ENCODE measurements at places on chromosomes 7 and 10.

DNA sequence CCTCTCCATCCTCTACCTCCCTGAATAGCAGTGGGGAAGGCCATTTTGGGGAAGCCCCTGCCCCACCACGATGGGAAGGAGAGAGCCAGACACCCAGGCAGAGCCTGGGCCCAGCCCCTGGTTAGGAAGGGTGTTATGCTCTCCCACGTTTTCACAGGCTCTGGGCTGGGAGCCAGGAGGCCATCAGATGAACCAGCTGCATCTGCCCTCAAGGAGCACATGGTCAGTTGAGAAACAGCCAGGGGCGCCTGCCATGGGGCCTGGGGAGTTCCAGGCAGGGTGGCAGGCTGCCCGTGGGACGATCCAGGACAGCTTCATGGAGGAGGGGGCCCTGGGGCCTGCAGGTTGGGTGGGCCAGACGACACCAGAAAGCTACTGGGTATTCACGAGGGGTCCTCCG is 47.5 kb downstream of the CAMK2B start:
- DNase-seq = no peak

DNA sequence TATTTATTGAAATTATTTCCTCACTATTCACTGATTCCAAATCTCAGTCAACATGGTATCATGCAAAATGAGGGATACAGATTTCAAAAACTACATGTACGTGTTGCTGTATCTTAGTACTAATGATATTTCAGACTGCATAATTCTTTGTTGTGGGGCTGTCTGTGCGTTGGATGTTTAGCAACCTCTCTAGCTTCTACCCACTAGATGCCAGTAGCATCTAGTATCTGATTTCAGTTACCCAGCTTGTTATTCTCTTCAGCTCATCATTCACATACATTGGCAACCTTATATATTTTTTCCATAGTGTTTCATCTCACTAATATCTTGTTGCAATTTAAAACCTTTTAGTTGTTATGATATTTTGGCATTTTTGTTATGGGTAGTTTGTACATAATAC is 22.5 kb upstream of the WASL start:
- DNase-seq = peak; percentile 34

DNA sequence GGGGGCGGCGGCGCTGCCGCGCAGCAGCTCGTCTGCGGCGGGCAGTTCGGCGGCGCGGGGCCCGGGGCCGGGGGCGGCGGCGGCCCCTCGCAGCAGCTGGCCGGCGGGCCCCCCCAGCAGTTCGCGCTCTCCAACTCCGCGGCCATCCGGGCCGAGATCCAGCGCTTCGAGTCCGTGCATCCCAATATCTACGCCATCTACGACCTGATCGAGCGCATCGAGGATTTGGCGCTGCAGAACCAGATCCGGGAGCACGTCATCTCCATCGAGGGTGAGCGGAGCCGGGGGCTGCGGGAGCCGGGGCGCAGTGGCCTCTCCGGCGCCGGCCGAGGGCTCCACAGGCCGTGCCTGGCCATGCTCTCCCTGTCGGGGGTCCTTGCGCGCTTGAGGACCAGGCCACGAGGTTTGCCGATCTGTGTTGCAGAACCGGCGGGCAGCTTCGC is 548 bp downstream of the AGAP3 start:
- no peak for DNase-seq

DNA sequence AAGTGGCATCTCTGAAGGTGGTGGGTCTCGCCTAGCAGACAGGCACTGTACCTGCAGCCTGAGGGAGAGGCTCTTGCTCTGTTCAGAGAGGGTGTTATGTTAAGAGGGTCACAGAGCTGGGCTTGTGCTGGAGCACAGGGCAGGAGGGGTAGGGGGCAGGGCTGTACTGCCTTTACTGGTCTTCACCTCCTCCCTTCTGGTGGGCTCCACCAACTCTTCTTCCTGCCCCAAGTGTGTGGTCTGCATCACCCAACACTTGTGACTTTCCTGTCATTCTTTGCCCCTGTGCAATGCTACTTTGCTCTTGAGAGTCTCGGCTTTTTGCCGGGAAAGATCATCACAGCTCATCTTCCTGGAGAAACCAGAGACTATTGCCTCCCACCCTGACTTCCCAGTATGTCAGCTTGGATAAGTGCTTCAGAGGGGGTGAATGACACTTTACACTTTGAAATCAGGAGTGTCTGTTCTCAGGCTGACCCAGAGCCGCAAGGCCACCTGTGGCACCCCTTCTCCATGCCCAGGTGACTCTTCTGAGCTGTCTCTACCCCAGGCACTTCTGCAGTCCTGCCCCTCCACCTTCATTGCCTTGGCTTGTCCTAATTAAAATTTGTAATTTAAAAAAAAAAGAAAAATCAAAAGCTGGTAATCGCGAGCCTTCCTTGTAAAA is 38.4 kb upstream of the IKZF1 start:
- DNase-seq = no peak

DNA sequence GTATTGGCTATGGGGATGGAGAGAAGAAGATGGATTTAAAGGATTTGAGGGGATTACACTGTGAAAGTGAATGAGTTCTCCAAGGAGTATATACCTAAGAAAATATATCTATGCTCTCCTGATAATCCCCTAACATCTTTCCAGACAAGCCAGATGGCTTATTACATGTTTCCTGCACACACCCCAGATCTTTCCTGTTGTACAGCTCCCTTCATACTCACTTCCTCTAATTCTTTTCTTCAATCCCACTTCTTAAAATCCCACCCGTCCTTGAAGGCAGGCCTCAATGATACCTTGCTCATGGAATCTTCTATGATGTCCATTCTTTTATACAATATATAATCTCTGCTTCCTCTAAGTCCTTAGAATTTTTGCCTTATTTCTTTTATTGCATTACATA is 317.2 kb upstream of the DGKB start:
- no peak for DNase-seq

GRCh38 chr10:31172925-31173324 is 141.3 kb upstream of the ZNF438 start:
- DNase-seq = no peak

DNA sequence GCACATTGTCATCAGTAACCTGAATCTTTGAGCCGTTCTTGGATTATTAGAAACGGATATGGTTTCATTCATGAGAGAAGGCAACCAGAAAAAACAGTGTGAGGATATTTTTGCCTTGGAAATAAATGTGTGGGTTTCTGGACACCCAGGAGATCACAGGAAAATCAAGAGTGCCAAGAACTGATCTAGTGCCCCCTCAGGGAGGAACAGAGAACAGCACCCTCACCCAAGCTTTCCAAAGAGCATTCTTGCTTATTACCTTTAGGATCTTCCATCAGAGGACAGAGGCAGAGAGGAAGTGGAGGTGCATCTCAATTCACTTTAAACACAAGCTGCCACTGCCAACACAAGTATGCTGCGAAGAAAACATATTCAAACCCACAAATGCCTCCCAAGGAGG is 851.5 kb upstream of the COBL start:
- peak; percentile 66 for DNase-seq

Measured in SK-MEL-5 (cell line).